ENCODE measurements at places on chromosomes 6 and 20.

DNA sequence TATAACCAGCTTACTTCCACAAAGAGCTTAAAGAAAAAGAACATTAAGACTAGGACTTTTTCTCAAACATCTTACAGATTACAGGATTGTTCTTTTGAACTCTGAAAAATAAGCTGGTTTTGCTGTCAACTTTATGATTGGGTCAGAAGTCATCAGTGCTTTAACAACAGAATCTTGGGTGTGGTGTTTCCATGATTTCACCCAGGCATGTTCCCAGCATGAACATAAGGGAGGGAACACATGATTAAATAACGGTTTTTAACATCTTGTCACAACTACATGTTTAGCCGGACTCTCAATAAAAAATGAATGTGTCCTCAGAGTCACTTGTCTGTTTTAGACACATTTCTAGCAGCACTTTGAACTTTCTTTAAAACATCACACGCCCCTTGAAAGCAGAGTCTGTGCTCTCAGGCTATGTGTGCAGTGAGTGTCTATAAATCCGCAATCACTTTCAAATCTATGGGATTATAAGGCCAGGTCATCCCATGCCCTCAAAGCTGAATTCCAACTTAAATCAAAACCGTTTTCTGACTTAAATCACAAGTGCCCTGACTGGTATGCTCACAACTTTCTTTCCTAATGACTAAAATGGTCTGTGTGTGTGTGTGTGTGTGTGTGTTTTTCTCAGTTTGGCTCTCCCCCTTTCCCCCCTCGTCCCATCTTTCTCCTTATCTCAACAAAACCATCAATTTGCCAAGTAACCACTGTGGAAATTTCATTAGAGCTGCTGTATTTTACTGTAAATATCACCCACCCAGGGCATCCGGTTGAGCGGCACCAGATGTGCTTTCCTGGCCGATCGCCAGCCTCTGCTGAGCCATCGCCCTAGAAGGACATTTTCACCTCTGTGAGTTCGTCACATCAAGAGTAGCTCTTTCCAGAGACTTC, 216.8 kb upstream of the DTNBP1 start:
- DNase-seq, result no peak

GRCh38 chr6:7468382-7469081, 72.9 kb upstream of the DSP start:
- DNase-seq, result no peak

DNA sequence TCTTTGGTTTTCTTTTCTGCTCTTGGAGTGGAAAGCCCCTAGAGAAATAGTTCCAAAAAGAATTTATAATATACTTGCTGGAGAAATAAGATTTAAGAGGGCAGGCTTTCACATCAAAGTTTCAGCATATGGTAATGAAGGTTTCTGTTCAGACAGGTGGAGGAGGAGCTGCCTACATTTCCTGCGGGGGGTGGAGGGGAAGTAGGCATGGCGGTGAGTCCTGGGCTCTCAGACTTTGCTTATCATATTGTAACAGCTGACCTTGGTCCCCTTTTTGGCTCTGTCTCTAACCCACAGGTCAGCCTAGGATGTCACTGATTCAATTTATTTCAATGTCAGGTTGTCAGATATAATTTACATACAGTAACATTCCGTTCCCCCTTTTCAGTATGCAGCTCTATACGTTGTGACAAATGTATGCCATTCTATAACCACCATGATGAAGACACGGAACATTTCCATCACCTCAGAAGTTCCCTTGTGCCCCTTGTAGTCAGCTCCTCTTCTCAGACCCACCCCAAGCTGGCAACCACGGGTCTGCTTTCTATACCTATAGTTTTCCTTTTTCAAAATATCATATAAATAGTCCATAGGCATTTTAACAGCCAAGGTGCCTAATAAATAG, 77.6 kb upstream of the GGTLC1 start:
- no peak for DNase-seq

DNA sequence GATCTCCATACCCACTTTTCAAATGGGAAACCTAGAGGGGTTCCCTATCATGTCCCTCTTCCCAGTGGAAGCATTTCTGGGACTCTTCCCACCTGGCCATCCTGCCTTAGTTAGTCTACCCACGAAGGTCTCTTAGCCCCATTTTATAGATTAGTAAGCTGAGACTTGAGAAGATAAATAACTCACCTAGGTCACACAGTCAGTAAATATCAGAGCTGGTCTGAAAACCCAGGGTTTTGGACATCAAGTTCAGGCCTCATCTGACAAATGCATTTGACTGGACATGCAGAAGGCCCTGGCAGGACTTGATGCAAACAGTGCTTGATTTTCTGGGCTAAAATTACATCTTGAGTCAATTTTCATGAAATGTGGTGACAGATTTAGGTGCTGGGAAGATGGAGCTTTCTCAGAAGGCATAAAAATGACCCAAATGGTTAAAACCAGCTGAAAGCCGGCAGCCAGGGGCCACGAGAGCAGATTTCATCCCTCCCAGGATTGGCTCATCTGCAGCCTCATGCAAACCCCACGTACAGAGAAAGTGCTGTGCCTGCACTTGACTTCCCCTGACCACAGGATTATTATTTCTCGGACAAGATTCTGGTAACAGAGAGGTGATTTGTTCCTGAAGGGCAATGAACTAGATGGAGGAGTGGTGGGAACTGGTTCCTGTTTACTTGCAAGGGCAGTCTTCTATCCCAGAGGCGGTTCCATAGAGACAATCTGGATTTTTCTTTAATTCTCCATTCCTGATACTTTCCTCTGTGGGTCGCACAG, 23.1 kb downstream of the CPNE5 start:
- DNase-seq, result no peak

DNA sequence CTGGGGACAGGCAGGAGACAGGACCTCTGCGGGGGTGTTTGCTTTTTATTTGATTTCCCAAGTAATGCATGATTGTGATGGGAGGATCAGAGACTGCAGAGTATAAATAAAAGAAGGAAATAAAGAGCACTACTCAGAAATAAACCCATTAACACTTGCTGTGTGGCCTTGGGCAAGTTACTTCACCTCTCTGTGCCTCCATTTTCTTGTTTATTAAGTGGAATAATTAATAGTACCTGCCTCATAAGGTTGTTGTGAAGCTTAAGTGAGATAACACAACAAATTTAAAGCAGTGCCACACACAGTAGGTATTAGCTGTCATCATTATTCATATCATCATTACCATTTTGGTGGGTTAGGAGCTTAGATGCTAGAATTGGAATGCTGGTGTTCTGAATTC, 8.1 kb downstream of the CEBPB start:
- DNase-seq, result no peak
